ENCODE measurements at places on chromosomes 3 and 15.

DNA sequence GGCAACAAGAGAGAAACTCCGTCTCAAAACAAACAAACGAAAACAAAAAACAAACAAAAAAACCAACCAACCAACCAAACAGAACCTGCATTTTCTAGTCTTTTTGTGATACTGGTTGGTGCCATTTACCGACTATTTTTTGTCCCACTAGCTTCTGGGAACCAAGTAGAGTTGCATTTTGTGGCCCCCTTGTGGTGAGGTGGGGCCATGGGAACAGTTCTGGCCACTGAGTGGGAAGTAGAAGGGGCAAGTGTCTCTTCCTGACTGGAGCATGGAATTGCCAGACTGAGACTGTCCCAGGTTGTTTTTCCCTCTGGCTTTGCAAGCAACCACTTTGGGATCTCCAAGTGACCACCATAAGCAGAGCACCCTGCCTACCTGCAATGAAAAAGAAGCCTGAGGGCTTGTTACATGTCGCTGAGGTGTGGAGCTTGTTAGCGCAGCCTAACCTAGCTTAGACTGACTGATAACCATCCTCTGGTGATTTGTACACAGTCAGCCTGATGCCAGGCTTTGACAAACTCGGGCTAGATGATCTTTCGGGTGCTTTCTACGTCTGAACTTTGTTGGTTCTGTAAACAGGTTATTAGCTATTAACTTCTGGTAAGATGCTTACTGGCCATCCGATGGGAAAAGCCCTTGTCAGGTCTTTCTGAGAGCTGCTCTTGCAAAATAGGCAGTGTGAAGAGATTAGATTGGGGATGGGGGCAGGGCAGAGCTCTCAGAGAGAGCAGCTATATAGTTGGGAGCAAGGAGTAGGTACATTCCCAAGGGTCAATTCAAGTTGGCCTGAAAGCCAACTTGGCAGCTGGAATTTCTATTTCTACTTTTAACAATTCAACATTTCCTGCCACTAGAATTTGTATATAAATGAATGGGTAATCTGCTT is 172.2 kb downstream of the SSR3 start:
- peak; percentile 61 for DNase-seq

DNA sequence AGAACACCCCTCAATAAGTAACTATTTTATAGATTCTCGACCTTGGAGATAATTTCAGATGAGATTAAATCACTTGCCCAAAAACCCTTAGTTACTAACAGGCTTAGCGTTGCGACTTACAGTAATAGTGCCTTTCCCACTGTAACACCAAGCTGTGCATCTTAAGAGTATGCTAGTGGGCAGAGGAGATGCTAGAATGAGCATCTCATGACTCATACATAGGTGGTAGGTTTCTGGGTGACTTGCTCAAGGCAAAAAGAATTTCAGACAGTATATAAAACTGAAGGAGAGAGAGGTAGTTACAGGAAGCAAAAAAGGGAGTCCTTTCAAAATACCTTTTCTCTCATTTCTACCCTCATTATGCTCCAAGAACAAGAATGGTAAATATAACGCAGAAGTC is 3.9 kb downstream of the KATNBL1 start:
- no peak for DNase-seq

- DNase-seq = no peak
Measured at GRCh38 chr3:14188041-14188754, 9.6 kb downstream of the LSM3 start.

DNA sequence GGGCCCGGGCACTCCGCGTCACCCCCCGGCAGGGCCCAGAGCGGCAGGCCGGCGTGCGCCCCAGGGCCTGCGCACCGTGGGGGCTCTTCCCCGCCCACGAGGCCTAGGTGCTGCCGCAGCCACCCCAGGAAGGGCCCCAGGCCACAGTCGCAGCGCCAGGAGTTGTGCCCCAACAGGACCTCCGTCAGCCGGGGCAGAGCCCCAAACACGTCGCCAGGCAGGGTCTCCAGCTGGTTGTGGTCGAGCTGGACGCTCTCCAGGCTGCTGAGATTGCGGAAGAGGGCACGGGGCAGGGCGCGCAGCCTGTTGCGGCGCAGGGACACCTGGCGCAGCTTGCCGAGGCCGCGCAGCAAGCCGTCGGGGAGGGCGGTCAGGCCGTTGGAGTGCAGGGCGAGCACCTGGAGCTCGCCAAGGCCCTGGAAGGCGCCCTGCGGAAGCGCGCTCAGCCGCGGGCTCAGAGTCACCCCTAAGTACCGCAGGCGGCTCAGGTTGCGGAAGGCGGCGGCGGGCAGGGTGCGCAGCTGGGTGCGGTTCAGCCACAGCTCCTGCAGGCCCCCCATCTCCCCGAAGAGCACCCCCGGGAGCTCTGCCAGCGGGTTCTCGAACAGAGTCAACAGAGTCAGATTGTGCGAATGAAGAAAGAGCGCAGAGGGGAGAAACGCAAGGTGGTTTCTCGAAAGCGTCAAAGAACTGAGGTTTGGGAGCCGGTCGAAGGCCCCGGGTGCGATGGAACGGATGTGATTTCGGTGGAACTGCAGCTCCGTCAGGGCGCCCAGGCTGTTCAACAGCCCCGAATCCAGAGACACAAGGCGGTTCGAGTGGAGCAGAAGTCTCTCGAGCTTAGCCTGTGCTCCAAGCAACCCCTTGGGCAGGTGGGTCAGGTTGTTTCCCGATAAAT is 2.0 kb downstream of the GP5 start:
- peak; percentile 63 for DNase-seq

- peak; percentile 98 for DNase-seq
Measured at GRCh38 chr15:65400760-65401610, 21.8 kb downstream of the IGDCC4 start.

- DNase-seq = no peak
Measured at GRCh38 chr3:136194409-136195257, 1.5 kb downstream of the MSL2 start.

- no peak for DNase-seq
Measured at GRCh38 chr3:12155828-12156227, 2.9 kb downstream of the TIMP4 start.

DNA sequence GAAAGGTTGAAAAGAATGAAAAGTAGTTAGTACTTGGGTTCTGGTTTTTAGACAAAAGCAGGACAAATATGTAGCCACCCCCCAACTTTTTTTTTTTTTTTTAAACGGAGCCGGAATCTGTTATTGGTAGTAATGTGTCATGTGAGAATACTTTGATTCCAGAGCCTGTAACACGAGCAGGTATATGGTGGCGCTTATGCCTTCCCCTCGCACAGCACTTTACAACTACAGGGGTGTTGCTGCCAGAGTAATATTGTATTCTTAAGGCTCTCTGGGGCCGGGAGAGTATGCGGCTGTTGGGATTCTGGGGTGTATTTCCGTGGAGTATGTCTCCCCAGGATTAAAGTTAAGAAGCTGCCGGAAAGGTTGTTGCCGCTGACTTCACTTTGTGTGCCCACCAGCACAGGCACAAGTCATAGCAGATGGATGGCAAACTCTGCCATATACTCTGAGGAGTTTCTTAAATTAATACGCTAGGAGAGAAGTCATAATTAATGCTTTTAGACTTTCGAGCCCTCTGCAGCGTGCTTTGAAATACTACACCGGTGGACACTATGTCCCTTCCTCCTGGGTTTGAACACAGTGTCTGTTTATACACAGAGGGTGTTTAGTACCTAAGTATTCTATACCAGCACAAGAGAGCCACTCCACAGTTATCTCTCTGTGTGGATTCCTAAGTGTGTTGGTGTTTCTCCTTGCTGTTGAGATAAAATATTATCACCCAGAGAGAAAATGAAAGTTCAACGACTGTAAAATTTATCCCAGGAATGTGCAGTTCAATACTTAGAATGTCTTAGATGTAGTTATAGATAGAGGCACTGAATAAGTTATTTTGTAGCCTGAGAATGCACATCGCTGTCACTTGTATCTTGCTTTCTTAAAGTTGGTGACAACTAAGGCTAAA is 1.4 kb downstream of the MBNL1 start:
- peak; percentile 52 for DNase-seq

GRCh38 chr3:80408030-80408721 is 640.4 kb upstream of the ROBO1 start:
- no peak for DNase-seq

GRCh38 chr15:40104865-40105516 is 3.7 kb downstream of the BMF start:
- DNase-seq = peak; percentile 86

GRCh38 chr3:71492566-71492965 is 91.0 kb downstream of the FOXP1 start:
- DNase-seq = no peak

- DNase-seq = peak; percentile 92
Measured at GRCh38 chr3:123286308-123287023, 84.7 kb downstream of the SEC22A start.

DNA sequence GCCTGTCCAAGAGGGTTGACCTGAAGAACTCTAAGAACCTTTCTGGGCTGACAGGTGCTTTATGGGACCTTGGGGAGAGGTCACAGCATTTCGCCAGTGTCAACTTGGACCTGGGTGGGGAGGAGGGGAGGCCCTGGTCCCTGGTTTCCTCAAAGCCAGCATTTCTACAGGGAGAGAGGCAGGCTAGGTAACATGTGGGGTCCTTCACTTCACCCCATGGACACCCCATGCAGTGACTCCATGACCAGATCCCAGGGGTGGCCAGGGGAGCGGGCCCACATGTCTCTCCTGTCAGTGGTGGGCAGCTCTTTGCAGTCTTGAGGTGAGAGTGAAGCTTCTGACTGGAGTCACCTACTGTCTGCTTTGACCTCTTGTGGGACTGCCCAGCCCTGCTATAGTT is 35.8 kb downstream of the GOLGA6L10 start:
- no peak for DNase-seq

DNA sequence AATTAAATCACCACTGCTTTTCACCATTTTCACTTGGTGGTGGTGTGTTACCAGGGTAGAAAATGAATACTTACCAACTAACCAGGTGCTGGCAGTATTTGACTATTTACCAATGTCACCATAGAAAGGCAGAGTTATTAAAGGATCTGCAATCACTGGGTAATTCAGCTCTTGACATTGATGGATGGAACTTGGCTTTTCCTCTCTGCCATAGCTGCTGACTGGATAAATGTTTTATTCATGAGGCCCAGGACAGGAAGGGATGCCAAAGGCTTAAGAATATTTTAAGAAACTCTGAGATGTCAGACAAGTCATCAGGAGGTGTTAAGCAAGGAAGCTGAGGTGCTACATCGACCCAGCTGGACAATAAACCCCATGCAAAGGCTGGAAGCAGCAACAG is 495.5 kb upstream of the CFAP20DC start:
- DNase-seq = no peak

- no peak for DNase-seq
Measured at GRCh38 chr3:182914341-182914740, 66.0 kb downstream of the DCUN1D1 start.

- no peak for DNase-seq
Measured at GRCh38 chr3:24290596-24290995, 204.1 kb downstream of the THRB start.

- no peak for DNase-seq
Measured at GRCh38 chr3:100629421-100630127, 20.2 kb downstream of the ADGRG7 start.

- DNase-seq = no peak
Measured at GRCh38 chr3:57963811-57964346, 44.3 kb upstream of the FLNB start.

GRCh38 chr3:121648219-121648958 is 12.3 kb downstream of the HCLS1 start:
- no peak for DNase-seq

- DNase-seq = no peak
Measured at GRCh38 chr3:170953736-170954135, 45.3 kb upstream of the EIF5A2 start.

DNA sequence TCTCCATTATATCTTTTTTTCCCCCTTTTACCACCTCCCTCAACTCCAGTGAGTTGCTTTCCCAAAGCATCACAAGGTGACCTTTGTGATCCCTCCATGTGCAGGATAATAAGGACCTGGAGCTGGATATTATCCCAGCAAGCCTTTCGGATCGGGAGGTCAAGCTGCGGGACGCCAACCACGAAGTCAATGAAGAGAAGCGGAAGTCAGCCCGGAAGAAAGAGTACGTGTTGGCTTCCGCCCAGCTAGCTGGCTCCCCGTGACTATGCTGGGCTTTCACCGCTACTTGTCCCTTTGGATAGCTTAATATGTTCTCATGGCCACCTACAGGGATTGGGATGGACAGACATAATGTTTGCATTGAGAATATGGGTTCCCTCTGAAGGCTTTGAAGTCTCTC is 273.7 kb upstream of the UMPS start:
- no peak for DNase-seq

DNA sequence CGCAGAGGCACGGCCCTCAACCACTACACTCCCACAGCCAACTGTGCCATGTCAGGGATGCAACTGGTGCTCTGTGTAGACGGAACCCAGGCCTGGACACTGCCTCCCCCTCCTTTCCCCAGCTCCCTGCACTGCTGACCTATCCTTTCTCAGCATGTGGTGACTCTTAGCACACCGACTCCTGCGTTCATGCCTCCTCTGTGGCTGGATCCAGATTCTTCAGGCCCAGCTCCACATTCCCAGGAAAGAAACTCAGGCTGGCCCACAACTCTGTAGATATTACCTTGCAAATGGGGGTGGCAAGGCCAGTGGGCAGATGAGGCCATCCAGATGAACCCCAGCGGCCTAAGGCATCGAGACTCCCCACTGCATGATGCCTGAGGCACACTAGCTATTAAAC is 272.7 kb downstream of the OCA2 start:
- DNase-seq = no peak

DNA sequence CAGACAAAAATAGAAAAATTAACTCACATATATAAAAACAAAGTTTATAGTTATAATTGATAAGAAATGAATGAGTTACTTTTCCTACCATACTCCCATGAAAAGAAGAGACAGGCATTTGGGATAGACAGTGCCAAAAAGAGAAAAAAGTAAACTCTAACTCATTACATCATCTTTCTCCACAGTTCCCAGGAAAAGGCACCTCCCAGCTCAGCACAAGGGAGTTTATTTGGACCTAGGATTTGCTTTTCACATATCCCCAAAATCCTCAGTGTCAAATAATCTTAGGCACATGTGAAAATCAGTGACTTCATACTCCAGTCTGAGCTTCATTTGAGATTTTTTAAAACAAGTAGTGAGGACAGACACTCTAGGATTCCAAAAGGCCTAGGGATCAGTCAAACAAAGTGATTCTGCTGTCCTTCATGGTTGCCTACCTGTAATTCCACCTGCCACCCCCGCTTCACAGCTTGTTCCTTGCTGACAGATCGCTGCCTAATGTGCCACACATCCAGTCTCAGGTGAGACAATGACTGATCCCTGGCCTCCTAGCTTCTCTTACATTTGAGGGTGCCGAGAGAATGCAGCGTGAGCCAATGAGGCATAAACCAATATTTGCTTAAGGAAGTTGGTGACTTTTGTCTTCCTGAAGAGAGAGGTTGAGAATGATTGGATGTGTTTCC is 573.7 kb downstream of the TBL1XR1 start:
- DNase-seq = no peak

- no peak for DNase-seq
Measured at GRCh38 chr15:78067328-78068228, 9.9 kb downstream of the TBC1D2B start.

GRCh38 chr3:71101626-71102025 is 481.9 kb downstream of the FOXP1 start:
- no peak for DNase-seq

GRCh38 chr3:115500795-115501194 is 122.5 kb upstream of the GAP43 start:
- DNase-seq = no peak

GRCh38 chr3:34012102-34012461 is 213.7 kb downstream of the PDCD6IP start:
- DNase-seq = no peak

Data from iPS-NIHi11 (cell line).